Umbilical cord (tissue), 2 donors: ENCODE measurements at places on chromosomes 1 and 21.

- no peak for DNase-seq
Measured at GRCh38 chr1:92838519-92838918, 6.7 kb downstream of the RPL5 start.

DNA sequence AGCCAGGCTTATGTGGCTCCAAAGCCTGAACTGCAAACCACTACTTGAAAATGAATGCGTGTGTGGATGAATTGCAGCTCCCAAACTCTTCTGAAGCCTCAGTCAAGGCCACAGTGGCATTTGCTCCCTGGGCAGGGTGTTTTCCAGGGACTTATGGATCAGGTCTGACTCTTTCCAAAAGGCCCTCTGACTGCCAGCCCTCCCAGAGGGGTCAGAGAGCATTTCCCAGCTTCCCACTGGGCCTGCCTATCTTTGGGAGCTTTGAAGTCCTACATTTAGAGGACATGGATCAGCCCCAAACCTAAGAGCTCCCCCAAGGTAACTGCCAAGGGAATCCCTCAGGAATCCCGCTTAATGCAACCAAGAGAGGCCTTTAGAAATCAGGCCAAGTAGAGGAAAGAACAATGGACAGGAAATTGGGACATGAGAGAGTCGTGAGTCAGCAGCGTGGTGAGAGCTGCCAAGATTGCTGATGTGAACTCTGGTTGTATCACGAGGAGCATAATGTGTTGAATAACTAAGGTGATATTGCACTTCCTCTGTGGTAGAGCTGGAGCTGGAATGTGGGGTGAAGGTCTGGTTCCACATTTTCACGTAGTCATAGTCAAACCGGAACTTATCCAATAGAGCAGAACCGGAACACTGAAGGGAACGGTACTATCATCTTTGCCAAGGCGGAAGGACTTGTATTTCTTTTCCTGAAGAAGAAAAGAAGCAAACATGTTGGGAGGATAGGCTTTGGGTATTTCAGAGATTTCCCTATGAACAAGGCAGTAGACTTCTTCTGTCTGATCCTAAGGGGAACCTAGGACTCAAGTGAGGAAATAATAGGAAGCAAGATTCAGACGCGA lies 99.4 kb upstream of the JUN start:
- DNase-seq: peak; percentile 59

GRCh38 chr1:30419831-30420230 lies 303.6 kb downstream of the MATN1 start:
- DNase-seq: no peak

GRCh38 chr1:7962014-7962335 lies 464 bp downstream of the PARK7 start:
- no peak for DNase-seq

GRCh38 chr1:43256675-43257570 lies 12.9 kb upstream of the TMEM125 start:
- no peak for DNase-seq

- no peak for DNase-seq
Measured at GRCh38 chr1:184755226-184756065, 788 bp upstream of the EDEM3 start.

GRCh38 chr21:35873441-35873840 lies 186.9 kb downstream of the SETD4 start:
- no peak for DNase-seq

GRCh38 chr1:224815647-224816046 lies 113.8 kb upstream of the DNAH14 start:
- DNase-seq: no peak

DNA sequence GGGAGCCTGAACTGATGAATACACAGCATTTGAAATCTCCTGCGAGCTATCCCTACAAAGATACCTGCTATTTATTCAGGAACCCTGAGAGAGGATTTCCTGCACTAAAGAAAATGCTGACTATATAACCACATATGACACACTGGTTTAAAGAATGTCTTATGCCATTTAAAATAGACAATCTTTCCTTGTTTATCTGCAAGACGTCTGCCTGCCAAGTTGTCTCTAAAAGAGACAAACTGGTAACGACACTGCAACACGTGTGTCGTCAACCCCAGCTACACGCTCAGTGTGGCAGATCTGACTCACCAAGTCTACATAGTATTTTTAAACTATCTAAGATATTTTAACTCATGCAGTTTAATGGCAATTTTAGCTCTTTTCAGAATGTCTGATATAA lies 42.7 kb downstream of the APP start:
- peak; percentile 50 for DNase-seq

DNA sequence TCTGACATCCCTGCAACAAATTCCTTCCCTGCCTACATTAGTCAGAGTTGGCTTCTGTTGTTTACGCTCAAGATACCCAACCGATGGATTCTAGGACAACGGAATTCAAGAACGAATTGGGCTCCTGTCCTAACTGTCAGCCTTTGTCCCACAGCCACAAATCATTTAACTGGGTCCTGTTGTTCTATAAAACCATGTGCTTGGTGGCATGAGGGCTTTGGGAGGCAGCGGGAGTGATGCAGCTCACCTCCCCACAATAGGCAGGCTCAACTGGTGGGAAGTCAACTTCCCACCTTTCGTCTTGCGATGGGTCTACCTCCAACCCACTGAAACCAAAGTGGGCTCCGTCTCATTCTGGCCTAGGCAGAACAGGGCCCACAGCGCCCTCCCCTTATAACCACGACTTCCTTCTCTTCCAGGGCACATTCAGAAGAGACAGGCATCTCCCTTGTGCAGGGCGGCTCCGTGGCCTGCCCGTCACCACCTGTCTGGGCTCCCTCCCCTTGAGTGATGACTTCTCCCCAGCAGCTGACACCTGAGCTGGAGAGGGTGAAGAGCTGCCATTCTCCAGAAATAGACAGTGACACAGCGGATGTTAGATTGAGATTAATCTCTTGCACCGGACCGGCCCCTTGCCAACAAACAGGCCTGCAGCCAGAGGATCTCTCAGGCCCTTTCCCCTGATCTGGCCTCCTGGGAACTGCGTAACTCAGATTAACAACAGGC lies 26.5 kb downstream of the LRRC38 start:
- no peak for DNase-seq

DNA sequence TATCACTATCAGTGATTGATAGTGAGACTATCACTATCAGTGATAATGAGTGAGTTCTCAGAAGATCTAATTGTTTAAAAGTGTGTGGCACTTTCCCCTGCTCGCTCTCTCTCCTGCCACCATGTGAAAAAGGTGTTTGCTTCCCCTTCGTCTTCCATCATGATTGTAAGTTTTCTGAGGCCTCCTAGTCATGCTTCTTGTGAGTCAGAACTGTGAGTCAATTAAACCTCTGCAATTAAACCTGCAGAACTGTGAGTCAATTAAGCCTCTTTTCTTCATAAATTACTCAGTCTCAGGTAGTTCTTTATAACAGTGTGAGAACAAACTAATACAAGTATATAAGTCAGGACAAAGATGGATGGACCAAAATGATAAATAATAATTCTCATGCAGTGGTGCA lies 7.0 kb upstream of the IL23R start:
- no peak for DNase-seq

GRCh38 chr1:73770109-73770905 lies 427.7 kb downstream of the LRRIQ3 start:
- no peak for DNase-seq

DNA sequence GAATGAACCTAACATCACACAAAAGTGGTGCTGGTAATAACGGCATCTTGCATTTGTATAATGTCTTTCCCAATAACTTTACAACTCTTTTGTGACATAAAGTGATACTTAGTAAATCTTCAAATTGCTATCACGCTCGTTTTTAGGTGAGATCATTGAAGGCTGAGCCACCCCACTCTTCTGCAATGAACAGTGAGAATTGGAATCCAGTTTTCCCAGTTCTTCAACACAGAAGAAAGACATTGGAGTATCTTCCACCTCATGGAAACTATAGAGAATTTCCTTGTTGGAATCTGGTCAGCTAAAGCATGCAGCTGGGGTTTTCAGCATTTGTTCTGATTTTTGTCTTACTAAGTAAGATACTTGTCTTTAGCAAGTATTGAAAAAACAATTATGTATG lies 59.9 kb upstream of the NRIP1 start:
- DNase-seq: no peak
